ENCODE measurements at places on chromosomes 4 and X.

DNA sequence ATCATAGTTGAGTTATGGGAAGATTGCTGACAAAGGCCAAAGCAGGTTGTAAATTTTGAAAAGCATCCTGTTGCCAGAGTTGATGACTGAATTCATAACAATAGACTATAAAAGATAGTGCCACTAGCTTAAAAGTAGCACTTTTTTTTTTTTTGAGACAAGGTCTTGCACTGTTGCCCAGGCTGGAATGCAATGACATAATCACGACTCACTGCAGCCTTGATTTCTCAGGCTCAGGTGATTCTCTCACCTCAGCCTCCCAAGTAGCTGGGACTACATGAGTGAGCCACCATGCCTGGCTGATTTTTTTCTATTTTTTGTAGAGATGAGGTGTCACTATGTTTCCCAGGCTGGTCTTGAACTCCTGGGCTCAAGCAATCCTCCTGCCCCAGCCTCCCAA, 122.7 kb downstream of the SPOCK3 start:
- no peaks in the 10 kb centered on the region for H3K4me1 ChIP-seq
- DNase-seq = no peak
- no peak overlapping the region for H3K4me3 ChIP-seq
- no peaks in the 10 kb centered on the region for H3K27me3 ChIP-seq
- H3K27ac ChIP-seq = no peak overlapping the region

DNA sequence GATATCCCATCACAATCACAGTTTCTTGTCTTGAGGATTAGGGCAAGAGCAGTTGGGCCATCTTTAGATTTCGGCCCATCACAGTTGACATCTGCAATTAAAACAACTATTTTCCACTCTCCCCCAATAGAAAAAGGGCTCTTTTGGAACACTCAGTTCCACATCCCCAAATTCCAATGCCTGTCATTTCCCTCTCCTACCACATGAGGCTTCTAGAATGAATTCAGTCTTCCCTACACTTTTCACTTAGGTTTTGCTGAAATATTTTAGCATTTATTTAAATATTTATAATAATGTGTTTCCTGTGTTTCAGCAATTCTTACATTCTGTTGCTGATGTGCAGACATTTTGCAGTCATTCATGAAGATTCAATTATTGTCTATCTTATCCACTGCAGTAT, 118.4 kb downstream of the COX18 start:
- H3K27ac ChIP-seq = no peak overlapping the region
- H3K4me1 ChIP-seq = no peaks in the 10 kb centered on the region
- no peak overlapping the region for H3K4me3 ChIP-seq
- peaks cover 2% of the 10 kb centered on the region for H3K27me3 ChIP-seq
- DNase-seq = no peak
- H3K36me3 ChIP-seq = no peaks in the 10 kb centered on the region

- H3K27ac ChIP-seq = no peak overlapping the region
- H3K4me1 ChIP-seq = no peaks in the 10 kb centered on the region
- no peaks in the 10 kb centered on the region for H3K27me3 ChIP-seq
- no peaks in the 10 kb centered on the region for H3K36me3 ChIP-seq
Observed at GRCh38 chrX:140180585-140180984, 215.3 kb upstream of the CXorf66 start.

GRCh38 chr4:75639124-75639695, 8.9 kb upstream of the CDKL2 start:
- H3K4me1 ChIP-seq = peaks cover 8% of the 10 kb centered on the region
- DNase-seq = no peak
- no peak overlapping the region for H3K4me3 ChIP-seq

GRCh38 chr4:54359919-54360650, 131.0 kb downstream of the PDGFRA start:
- H3K4me1 ChIP-seq = no peaks in the 10 kb centered on the region
- no peaks in the 10 kb centered on the region for H3K36me3 ChIP-seq
- H3K4me3 ChIP-seq = no peak overlapping the region
- no peak for DNase-seq
- H3K27me3 ChIP-seq = no peaks in the 10 kb centered on the region

- H3K27ac ChIP-seq = no peak overlapping the region
- H3K4me1 ChIP-seq = no peaks in the 10 kb centered on the region
- no peaks in the 10 kb centered on the region for H3K36me3 ChIP-seq
- no peak for DNase-seq
- H3K4me3 ChIP-seq = no peak overlapping the region
Observed at GRCh38 chr4:118417325-118417724, 64.5 kb upstream of the PRSS12 start.

- DNase-seq = no peak
- H3K27me3 ChIP-seq = no peaks in the 10 kb centered on the region
- H3K4me1 ChIP-seq = no peaks in the 10 kb centered on the region
- H3K27ac ChIP-seq = no peak overlapping the region
Observed at GRCh38 chr4:97645071-97645821, 498.0 kb downstream of the STPG2 start.
